ENCODE measurements at places on chromosomes 4 and X.
A peak's percentile ranks its signal among the peaks of the same experiment; 100 is the strongest.

- no peak for DNase-seq
Measured at GRCh38 chr4:81562093-81562492, 90.4 kb upstream of the RASGEF1B start.

DNA sequence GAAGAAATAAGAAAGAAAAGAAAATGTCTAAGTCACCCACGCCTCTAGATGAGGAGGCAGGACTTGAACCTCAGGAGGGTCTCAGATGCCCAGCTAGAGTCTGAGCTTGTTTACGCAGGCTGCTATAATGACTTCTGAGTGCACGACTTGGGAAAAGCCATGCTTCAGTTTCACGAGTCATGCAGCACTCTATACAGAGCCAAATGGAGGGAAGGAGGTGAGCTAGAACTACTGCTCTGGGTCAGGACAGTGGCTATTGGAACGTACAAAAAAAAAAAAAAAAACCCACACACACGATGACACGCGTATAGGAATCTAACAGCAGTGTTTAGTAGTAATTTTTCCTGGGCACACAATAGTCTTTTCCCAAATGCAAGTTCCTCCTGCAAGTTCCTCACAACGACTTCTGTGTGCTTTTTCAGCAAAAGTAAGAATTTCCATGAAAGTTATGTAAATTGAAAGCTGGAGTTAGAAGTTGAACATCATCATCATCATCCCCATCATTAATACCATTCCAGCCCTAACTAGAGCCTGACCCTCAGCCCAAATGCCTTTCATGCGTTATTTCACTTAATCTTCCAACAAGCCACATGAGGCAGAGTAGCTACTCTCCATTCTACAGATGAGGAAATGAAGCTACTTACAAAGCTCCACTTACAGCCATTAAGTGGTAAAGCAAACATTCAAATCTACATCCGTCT lies 36.6 kb downstream of the IRF2 start:
- DNase-seq, result no peak

DNA sequence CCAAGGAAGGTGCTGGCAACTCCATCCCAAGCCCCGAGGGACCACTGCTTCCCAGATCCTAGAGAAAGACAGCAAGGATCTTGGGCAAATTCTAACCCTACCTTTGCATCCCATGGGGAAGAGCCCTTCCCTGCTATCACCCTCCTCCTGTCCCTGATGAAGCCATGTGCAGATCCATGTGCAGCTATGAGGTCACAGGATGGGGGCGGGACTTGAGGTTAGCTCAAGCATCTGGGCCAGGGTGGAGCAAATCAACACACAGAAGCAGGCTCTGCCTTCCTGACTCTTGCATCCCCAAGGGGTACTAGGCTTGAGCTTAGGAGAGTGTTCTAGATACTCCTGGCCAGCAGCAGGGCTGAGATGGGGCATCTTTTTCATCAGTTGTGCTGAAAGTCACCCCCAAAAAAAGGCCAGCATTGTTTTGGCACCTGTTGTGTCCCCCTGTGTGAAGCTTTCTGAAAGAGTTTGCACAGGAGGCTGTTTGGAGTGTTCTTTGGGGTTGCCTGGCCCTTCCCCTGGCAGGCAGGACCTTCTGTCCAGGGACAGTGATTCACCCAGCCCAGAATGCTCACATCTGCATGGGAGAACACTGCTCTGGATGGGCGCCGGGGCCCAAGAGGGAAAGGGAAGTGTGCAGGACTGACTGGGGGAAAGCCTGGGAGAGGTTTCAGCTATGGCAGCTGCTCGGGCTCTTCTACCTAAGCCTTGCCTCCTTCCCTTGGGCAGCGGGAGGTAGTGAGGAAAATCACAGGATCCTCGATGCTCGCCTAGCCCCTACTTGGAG lies 50.8 kb downstream of the PRPS1 start:
- DNase-seq, result peak; percentile 90

- DNase-seq, result no peak
Measured at GRCh38 chr4:38920677-38921076, 53.1 kb downstream of the FAM114A1 start.

DNA sequence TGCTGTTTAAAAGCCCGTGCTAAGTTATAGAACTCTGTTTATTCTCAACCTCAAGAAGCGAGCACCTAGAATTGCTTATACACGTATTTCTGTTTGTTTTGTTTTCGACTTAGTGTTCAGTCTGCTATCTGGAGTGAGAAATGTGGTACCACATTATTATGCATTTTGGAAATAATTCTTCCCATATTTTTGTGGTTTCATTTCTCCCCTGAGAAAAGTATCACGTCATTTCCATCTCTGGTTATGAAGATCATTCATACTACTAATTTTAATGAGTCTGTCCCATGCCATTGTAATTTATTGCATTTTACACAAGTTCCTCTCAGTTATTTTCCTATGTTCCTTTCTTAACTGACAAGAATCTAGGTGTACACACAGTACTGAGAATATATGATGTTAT lies 186.0 kb downstream of the DCHS2 start:
- DNase-seq, result no peak

- DNase-seq, result no peak
Measured at GRCh38 chr4:12902735-12903134, 581.4 kb downstream of the RAB28 start.

DNA sequence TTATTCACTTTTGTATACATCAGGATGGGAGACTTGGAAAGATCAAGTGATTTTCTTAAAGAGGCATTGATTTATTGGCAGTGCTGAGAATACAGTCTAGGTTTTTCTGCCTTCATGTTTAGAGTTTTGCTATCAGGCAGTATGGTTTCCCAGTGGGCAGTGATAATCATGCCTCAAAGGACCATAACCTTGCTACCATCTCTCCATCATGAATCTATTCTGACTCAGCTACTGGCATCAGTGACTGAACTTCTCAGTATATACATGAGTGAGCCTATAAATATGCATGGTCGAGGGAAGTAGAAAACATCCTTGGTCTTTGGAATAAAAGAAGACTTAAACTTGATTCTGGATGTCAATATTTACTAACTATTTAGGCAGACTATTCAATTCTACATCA lies 562.0 kb upstream of the AADAT start:
- no peak for DNase-seq

DNA sequence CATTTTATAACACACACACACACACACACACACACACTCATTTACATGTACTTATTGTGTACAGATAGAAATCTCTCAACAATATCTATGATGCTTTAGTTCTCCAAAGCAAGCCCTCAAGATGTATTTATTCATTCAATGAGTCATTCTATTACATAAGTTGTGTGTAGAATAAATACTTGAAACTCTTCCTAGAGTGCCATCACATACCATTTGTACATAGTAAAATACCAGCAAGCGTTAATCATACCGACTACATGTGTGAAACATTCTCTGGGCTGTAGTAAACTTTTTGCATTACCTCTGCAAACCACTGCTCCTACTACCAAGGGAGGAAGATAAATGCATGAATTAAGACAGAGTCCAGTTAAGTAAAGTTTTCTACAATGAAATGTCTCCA lies 70.9 kb downstream of the EPHA5 start:
- no peak for DNase-seq

Measured in suprapubic skin (tissue), 4 donors.